ENCODE measurements at places on chromosomes 2 and 18. TPM values are rescaled to one million over a fixed set of nuclear protein-coding genes. Genes with fewer than 3 reads are reported as not detected.

MFSD2B gene
- total RNA-seq: not detected

CD28 gene
- total RNA-seq: 0.28 TPM

SLC16A14 gene
- total RNA-seq: 3.8 TPM

PPIG gene
- 28.0 TPM for total RNA-seq

ASB18 gene
- not detected for total RNA-seq

MTX2 gene
- 25.5 TPM for total RNA-seq

IL1RN gene
- total RNA-seq: 871 TPM

PROKR1 gene
- not detected for total RNA-seq

UGT1A4 gene
- total RNA-seq: 0.80 TPM

SRD5A2 gene
- total RNA-seq: not detected

GLI2 gene
- total RNA-seq: 0.72 TPM

TMEM87B gene
- total RNA-seq: 18.7 TPM

CD8B2 gene
- not detected for total RNA-seq

CASP8 gene
- total RNA-seq: 22.5 TPM

NGEF gene
- 6.1 TPM for total RNA-seq

FSHR gene
- total RNA-seq: not detected

ITGB6 gene
- 24.2 TPM for total RNA-seq

CGREF1 gene
- total RNA-seq: 0.96 TPM

ACMSD gene
- not detected for total RNA-seq

CYRIA gene
- 1.3 TPM for total RNA-seq

PGAP1 gene
- 10.5 TPM for total RNA-seq

VWA3B gene
- 0.40 TPM for total RNA-seq

C2orf66 gene
- not detected for total RNA-seq

FMNL2 gene
- 12.4 TPM for total RNA-seq

SAG gene
- not detected for total RNA-seq

RAB6D gene
- not detected for total RNA-seq

DSG1 gene
- total RNA-seq: 33.7 TPM
